ENCODE measurements at places on chromosomes 4 and X.

DNA sequence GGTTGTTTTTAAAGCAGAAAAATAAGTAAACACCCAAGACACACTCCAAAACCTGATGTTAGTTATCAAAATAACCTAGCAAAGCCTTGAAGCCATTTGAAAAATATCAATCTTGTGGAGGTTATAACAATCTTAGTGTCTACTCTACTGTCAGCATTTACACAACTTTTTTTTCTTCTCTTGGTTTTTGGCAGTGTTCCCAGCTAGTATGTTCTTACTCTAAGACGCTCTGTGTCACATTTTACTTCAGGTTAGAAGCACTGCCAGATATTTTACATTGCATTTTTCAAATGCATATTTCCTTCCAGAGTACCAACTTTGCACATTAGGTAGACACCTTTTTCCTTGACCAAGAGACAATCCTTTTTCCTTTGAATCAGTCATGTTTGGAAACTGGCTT, 114.0 kb upstream of the INPP4B start:
- DNase-seq, result peak; percentile 3

GRCh38 chr4:34417160-34417559, 1827.2 kb downstream of the ARAP2 start:
- DNase-seq, result no peak

DNA sequence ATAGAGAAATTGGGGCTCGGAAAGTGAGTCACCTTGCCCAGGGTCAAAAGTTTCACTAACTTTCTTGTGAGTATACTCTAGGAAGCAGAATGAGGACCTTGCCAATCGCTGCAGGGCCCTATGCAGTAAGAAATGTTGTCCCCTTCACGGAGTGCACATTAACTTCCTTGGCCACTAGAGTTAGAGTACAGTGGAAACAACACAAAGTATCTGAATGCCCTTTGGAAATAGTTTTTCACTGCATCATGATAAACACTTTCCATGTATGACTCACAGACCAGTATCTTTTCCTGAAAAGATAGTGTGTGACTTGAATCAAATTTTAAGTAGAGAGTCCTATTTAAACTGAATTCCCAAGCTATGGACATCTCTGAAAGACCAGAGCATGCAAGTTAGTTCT, 45.5 kb upstream of the STK26 start:
- peak; percentile 1 for DNase-seq

- peak; percentile 23 for DNase-seq
These were observed 299.1 kb downstream of the EVC2 start for GRCh38 chr4:5409237-5409636.

DNA sequence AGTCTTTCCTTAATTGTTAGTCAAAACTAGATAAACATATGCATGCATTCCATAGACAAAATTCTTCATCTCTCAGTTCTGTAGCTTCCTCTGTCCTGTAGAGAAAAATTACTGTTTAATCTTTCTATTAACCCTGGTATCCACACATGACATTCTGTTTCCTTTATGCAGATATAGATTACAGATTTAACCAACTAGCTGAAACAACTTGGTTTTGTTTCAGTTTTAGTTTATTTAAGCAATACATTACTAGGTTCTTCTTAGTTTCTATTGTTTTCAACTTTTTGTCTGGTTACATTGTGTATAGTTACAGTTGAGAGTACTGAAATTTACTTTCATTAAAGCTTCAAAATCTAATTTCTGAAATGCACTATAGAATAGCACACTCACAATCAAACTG, 933.9 kb upstream of the EPHA5 start:
- no peak for DNase-seq

GRCh38 chr4:183558873-183559272, 54.0 kb downstream of the ING2 start:
- DNase-seq, result no peak

- DNase-seq, result no peak
These were observed 445.5 kb downstream of the ZIC3 start for GRCh38 chrX:138011468-138011867.

DNA sequence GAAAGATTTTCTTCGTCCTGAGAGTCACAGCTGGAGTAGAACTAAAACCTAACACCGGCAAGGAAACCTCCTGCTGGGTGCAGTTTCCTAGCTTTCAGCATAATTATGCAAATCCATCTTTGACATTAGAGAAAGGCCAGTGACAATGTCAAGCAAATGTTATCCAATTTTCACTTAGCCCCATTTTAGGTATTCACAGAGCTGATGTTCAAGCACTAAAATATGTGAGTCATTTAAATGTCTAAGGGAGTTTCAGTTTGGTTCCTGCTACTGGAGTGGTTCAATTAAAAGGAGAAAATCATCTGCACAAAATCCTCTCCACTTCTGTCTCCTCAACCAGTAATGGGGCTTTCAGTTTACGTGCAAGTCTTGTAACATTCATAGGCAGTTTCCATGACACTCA, 37.1 kb upstream of the AMOT start:
- DNase-seq, result no peak

DNA sequence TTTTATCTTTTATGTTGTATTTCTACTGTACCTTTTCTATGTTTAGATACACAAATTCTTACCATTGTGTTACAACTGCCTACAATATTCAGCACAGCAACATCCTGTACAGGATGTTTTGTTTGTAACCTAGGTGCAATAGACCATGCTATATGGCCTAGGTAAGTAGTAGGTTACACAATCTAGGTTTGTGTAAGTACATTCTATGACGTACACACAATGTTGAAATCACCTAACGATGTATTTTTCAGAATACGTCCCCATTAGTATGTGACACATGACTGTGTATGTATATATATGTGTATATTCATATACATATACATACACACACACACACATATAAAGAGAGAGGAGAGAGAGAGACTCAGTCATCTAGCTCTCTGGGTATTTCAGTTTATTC, 103.5 kb downstream of the CLNK start:
- no peak for DNase-seq

- DNase-seq, result no peak
These were observed 11.2 kb upstream of the FREM3 start for GRCh38 chr4:143711543-143712154.

DNA sequence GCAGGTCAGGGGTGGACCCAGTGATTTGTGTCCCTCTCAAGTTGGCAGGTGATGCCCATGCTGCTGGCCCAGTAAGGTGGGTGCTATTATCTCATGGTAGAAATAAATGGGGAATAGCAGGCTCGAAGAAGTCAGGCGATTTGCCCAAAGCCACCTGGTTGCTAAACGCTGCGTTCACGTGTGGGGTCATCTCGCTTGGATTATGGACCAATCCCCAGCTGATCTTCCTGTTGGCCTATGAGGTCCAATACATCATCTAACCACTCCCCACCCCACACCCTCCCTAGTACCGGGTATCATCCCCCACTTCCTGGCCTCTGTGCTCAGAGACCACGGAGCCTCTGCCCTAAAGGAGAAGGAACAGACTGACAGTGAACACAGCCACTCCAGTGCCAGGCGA, 18.3 kb upstream of the MSX1 start:
- no peak for DNase-seq

GRCh38 chr4:37687194-37687562, 1.0 kb upstream of the RELL1 start:
- no peak for DNase-seq

- DNase-seq, result no peak
These were observed 670.1 kb upstream of the LCORL start for GRCh38 chr4:18691431-18692200.

DNA sequence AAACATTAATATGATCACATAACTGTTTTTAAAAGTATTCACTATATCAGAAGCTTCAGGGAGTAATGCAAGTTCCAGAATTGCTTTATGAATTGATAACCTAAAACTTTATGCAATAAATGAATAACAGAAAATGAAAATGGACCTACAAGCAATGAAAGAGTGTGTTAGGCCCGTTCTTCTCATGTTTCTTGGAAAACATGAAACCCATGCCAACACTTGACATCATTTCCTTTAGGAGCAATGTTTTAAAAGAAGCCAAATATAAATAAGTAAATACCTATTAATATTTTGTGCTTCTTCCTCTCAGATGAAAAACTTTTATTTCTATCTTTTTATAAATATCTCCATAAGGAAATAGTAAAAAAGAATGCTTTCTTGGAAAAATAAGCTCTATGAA, 123.0 kb upstream of the GALNT7 start:
- no peak for DNase-seq

GRCh38 chr4:5788144-5788543, 77.1 kb downstream of the EVC start:
- no peak for DNase-seq

DNA sequence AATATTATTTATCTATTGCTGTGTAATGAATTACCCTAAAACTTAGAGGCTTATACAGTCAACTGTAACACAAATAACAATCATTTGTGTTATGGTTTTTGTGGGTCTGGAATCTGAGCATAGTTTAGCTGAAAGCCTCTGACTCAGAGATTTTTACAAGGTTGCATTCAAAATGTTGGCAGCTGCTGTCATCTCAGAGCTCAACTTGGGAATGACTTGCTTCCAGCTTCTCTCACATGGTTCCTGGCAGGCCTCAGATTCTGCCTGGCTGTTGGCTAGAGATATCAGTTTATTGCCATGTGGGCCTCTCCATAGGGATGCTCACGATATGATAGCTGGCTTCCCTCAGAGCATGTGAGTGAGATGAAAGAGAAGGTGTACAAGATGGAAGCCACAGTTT, 70.2 kb upstream of the BRWD3 start:
- DNase-seq, result peak; percentile 28

DNA sequence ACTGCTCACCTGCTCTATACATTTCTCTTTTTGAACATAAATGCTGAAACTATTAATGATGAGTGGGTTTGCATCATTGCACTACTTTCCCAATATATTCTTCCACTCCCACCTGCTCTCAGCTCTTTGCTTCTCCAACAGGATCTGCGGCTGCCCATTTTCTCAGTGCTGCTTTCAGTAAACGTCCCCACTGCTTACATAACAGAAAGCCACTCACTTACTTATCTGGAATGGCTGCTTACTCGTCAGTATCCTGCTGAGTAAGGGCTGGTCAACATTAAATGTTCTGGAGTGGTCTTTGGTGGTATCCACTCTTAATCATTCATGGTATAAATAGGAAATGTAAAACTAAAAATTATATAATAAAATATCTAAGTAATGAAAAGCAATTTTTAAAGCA, 112.8 kb upstream of the HPF1 start:
- no peak for DNase-seq

GRCh38 chr4:26030780-26031179, 116.8 kb downstream of the SMIM20 start:
- no peak for DNase-seq

GRCh38 chr4:109290918-109291317, 11.5 kb downstream of the COL25A1 start:
- DNase-seq, result no peak

- no peak for DNase-seq
These were observed 85.3 kb downstream of the HCCS start for GRCh38 chrX:11196476-11196875.

GRCh38 chr4:76388160-76388908, 32.6 kb downstream of the CCDC158 start:
- DNase-seq, result no peak

GRCh38 chr4:99749445-99750391, 66.9 kb upstream of the DAPP1 start:
- no peak for DNase-seq

DNA sequence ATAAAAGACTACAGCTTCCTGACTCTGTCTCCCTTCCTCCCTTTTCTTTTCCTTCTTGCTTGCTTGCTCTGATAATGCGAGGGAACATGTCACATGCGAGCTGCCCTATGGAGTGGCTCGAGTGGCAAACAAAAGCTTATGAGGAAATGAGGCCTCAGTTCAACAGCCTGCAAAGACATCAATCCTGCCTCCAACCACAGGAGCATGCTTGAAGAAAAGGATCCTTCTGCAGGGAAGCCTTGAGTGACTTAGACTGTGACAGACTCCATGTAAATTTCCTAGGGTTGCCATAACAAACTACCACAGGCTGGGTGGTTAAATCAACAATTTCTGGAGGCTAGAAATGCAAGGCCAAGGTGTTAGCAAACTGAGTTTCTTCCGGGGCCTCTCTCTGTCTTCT, 152.5 kb downstream of the NR3C2 start:
- no peak for DNase-seq

DNA sequence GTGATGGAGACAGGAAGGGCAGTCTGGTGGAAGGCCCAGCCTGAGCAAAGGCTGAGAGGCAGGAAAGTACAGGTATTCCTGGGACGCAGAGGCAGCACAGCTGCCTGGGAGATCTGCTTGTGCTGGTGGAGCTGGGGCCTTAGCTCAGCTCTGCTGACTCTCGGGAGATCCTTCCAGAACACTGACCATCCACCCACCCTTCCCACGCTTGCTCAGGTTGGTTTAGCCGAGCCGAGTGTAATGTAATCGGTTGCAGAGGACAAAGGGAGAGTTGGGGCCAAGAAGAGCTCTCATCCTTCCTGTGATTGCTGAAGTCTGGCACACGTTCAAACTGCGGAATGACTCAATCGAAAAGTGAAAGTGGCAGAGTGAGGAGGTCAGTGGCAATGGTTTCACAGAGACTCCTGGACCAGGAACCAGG, 43.1 kb upstream of the GPR78 start:
- peak; percentile 88 for DNase-seq

DNA sequence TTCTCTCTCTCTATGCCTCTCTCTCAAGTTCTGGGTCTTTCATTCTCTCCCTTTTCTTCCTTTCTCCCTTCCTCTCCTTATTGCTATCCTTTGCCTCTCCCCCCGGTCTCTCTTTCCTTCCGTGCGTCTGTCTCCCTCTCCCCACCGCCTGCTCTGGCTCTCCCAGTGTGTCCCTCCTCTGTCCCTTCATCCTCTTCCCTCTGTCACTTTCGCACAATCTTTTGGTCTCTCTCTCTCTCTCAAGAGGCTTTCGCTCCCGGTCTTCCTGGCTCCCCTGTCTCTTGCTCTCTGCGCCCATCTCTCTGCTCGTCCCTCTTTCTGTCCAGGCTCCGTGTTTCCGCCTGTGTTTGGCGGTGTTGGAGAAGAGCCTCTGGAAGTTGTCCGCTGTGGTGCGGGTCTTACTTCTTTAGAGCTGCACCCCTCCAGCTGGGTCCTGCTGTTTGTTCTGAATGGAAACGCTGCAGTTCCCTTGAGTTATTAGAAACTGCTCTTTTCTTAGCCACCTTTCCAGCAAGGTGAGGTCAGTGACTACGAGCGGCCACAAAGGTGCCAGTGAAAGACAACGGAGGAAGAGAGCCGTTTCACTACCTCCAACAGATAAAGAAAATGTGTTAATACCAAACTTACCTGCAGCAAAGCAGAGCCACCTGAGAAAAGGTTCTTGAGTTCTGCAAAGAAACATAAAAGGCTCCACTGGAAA, 1.1 kb downstream of the BMPR1B start:
- DNase-seq, result no peak

- DNase-seq, result no peak
These were observed 30.5 kb downstream of the ZBTB49 start for GRCh38 chr4:4320528-4320927.

DNA sequence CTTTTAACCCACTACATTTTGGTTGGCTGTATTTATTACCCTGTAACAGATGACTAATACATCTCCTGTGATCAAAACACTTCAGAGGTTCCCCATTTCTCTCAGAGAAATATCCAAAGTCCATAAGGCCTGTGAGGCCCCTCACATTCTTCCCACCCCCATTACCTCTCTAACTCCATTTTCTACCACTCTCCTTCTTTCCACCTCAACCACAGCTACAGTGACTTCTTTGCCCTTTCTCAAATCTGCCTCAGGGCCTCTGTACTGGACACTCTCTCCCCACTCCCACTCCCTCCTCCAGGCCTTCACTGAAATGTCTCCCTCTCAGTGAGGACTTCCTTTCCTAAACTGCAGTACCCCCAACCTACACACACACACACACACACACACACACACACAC, 8.4 kb upstream of the TMEM144 start:
- DNase-seq, result no peak

- DNase-seq, result no peak
These were observed 94.5 kb upstream of the APOOL start for GRCh38 chrX:84909151-84909550.

Data from stromal cell of bone marrow (primary cell).